ENCODE measurements at places on chromosomes 2 and 18.

- peak; percentile 53 for DNase-seq
Measured at GRCh38 chr2:156396126-156396525, 40.1 kb upstream of the GPD2 start.

DNA sequence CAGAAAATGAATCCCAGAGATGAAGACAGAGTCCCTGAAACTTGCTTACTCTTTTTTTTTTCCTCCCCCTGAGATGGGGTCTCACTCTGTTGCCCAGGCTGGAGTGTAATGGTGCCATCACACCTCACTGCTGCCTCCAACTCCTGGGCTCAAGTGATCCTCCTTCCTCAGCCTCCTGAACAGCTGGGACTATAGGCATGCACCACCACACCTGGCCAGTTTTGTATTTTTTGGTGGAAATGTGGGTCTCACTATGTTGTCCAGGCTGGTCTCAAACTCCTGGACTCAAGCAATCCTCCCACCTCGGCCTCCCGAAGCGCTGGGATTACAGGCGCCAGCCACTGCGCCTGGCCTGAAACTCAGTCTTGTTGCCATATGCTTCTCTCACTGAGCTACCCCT lies 27.8 kb downstream of the IGFBP2 start:
- no peak for DNase-seq

DNA sequence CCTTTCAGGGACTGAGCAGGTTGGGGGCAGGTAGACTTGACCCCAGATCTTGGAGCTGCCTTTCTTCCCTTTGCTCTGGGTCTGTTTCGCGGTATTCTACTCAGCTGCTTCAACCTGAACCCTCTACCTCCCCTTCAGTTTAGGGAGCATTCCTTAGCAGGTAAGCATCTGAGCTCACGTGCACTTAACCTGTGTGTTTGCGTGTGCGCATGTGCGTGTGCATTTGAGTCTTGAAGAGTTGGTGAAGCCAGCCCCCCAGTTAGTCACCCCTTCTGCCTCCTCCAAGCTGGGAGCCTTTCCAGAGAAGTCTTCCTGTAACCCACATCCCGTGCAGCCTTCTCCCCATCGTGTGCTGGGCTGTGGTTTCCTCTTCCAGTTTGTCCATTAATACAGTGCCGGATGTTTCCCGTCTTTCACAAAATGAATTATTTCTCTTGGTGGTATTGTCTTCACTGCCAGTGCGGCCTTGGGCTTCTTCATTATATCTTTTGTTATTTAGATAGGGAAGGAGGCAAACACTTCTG lies 33.2 kb downstream of the B3GNT2 start:
- DNase-seq, result no peak

GRCh38 chr2:219591091-219591490 lies 6.6 kb upstream of the STK11IP start:
- no peak for DNase-seq

GRCh38 chr2:8310557-8311455 lies 371.1 kb upstream of the ID2 start:
- no peak for DNase-seq

DNA sequence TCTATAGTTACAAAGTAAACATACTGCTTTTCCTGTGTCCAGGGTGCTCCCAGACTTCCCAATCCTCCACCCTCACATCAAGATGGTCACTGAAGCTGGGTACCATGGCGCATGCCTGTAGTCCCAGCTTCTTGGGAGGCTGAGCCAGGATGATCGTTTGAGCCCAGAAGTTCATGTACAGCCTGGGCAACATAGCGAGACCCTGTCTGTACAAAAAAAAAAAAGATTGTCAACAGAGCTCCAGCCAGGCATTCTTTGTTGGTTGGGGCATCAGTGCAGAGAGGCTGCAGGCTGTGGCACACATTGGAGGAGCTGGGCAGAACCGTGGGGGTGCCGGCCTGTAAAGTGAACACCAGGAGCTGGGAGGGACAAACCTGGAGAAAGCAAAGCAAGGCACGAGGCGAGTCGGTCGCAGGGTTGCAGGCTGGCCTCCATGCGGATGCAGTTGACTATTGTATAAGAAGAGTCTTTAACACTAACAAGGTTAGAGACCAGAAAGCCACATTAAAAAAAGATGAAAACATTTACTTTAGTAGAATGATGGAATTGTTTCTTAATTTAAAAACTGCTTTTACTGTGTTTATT lies 51.8 kb downstream of the ACOXL start:
- no peak for DNase-seq

GRCh38 chr2:235371018-235371417 lies 122.8 kb upstream of the AGAP1 start:
- DNase-seq, result no peak

- DNase-seq, result no peak
Measured at GRCh38 chr18:68083131-68083530, 566.6 kb upstream of the DSEL start.

DNA sequence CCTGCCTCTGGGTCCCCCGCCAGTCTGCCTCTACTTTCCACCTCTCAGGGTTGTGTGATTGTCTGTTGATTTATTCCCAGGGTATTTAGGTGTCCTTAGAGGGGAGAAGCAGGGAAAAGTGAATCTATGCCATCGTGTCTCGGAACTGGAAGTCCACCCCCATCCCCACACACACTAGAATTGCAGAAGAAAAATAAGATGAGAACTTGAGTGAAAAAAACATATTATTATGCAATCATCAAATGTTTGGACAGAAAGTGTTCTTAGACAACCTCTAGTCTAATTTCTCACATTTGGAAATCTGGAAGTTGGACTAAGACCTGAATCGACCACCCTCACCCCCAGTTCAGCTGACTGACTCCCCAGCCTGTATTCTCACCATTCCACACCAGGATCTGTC lies 14.1 kb upstream of the CASP8 start:
- DNase-seq, result no peak

- DNase-seq, result no peak
Measured at GRCh38 chr18:39945076-39945475, 2010.0 kb upstream of the PIK3C3 start.

DNA sequence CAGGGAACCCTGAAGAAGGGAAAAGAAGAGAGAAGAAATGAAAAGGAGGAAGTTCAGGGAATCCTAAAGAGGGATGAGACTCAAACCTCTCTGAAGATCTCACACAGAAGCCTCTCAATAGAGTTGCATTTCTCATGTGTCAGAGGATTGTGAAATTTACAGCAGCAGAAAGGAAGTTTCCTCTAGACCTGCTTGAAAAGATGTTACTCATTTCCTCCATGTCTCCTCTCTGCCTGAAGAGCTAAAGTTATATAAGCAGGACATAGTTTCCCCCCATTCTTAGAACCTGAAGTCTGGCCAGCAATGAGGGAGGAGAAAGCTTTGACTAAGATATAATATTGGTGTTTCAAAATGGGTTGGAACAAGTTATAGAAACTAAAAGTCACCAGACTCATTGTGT lies 1155.6 kb downstream of the LRP1B start:
- DNase-seq, result no peak

GRCh38 chr18:68427951-68428401 lies 286.9 kb downstream of the TMX3 start:
- no peak for DNase-seq

GRCh38 chr2:159117658-159118057 lies 149.2 kb downstream of the TANC1 start:
- no peak for DNase-seq

GRCh38 chr2:207141386-207141785 lies 24.4 kb downstream of the KLF7 start:
- no peak for DNase-seq

GRCh38 chr2:121171625-121172119 lies 113.3 kb downstream of the TFCP2L1 start:
- no peak for DNase-seq

- no peak for DNase-seq
Measured at GRCh38 chr2:133791191-133791590, 222.9 kb upstream of the NCKAP5 start.

DNA sequence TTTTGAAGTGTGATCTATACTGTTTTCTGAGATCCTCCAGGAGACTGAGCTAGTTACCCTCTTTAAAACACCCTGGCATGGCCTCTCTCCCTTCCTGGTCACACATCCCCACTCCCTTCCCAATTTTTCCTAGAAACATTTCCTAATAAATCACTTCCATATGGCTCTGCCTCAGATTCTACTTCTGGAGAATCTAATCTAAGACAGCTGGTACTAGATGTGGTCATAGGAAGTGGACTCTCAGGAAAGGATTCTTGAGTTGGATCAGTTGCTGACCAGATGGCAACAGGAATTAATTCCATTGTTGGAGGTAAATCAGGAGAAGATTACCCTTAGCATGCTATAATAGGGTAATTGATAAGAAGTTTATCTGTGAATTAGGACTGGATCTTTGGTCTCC lies 310.5 kb downstream of the SATB2 start:
- DNase-seq, result no peak

GRCh38 chr18:44880170-44880569 lies 199.5 kb downstream of the SETBP1 start:
- DNase-seq, result no peak

DNA sequence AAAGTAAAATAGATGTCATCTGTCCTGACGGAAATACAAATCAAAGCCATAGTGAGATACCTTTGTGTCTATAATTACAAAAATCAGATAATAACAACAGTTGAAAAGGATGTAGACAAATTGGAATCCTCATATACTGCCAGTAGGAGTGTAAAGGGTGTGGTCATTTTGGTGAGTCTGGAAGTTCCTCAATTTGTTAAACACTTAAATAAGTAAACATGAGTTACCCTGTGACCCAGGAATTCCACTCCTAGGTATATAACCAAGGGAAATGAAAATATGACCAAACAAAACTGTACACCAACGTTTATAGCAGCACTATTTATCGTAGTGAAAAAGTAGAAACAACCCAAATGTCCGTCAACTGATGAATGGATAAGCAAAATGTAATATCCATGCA lies 24.0 kb downstream of the R3HDM1 start:
- no peak for DNase-seq

GRCh38 chr2:39069136-39069515 lies 51.7 kb downstream of the SOS1 start:
- no peak for DNase-seq

GRCh38 chr2:156356014-156356754 lies 23.7 kb upstream of the NR4A2 start:
- DNase-seq, result no peak

GRCh38 chr2:112777036-112777435 lies 7.3 kb downstream of the IL1A start:
- DNase-seq, result no peak

- DNase-seq, result peak; percentile 61
Measured at GRCh38 chr2:190088917-190089316, 26.4 kb upstream of the MSTN start.

DNA sequence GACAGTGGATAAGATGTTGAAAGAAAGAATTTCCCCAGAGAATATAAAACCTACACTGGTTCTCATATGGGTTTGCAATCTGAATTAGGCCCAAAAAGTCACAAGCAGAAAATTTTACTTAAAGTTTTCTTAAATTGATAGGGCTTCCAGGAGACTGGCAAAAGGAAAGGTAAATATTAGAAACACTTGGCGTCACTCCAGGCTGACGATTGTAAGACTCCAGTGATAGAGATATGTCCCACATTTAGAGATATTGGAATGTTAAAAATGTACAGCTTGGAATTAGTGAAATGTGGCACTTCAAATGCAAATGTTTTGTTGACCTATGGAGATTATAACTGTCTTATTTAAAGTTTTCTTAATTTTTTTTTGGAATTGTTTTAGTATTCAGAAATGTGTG lies 14.0 kb downstream of the YIPF4 start:
- no peak for DNase-seq

- DNase-seq, result no peak
Measured at GRCh38 chr2:138607746-138608145, 106.2 kb downstream of the SPOPL start.

DNA sequence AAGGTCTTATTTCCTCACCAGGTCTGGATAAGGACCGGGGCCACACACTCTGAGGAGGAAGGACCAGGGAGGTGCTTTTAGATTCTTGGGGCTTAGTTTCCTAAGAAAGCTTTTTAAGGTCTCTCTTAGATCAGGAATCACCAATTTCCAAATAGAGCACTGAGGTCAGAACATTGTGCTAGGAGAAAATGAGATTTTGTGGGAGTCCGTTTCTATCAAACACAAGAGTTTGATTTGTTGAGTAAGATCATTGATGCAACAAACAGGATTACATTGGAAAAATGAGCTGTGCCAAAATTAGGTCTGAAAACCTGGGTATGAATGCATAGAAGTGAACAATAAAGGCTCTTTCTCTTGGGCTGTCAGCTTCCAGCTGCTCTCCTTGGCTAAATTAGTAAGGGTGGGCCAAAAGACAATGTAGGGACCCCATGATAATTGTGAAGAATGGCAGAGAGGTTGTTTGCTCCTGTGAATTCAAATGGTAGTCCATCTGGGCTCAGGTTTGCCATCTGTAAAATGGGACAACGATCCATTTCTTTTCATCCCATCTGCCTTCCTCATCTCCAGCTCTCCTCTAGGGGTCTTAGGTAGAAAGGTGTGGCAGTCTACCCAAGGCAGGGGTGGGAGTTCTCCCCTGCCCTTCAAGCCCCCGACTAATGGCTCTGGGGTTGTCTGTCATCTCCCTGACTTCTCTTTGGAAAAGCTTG lies 20.0 kb downstream of the IGFBP2 start:
- no peak for DNase-seq

DNA sequence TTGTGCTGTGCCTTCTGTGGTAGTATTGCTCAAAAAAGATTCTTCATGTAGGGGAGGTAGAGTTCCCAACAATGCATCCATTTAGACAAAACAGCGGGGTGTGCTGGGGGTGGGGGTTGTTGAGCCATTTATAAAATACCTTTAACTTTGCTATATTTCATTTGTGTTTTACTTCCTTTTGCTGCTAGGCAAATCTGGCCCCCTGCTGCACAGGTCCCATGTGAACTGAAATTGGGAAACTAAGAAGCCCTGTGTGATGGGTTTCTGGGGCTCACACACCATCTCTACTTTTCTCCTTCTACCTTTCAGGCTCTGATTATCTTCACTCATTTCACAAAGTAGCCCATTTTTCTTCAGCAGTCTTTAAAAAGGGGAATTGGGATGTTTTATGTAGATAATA lies 52.7 kb upstream of the ITGA4 start:
- DNase-seq, result peak; percentile 16

- DNase-seq, result no peak
Measured at GRCh38 chr2:85819811-85820510, 66.2 kb downstream of the ATOH8 start.

- no peak for DNase-seq
Measured at GRCh38 chr2:31192851-31193392, 24.4 kb downstream of the CAPN14 start.

DNA sequence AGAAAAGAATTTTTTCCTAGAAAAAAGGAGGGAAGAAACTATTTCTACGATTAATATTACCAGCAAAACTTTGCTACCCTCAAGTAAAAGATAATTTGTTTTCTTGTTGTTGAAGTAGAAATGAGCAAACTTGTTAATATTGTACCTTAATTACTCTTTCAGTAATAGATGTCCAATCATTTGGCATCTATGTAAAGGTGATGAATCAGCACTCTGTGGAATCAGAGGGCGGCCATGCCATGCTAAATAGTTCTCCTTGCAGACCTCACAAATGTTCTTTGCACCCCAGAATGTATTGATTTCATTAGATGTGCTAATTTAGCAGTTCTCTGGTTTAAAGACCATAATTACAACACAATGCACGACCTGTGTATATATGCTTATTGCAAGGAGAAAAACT lies 29.1 kb upstream of the THSD7B start:
- DNase-seq, result no peak
